Lung (tissue), 17 donors: ENCODE measurements at places on chromosomes 7 and 10. TPM values are rescaled to one million over a fixed set of nuclear protein-coding genes. Genes with fewer than 3 reads are reported as not detected.

TMEM196 gene
- total RNA-seq, result 0.06 TPM

CPN1 gene
- total RNA-seq, result not detected

MMRN2 gene
- 55.3 TPM for total RNA-seq

FRAT1 gene
- 10.9 TPM for total RNA-seq

TUBAL3 gene
- total RNA-seq, result not detected

SKIDA1 gene
- 1.4 TPM for total RNA-seq

PNLIPRP1 gene
- not detected for total RNA-seq

TMEM184A gene
- 1.8 TPM for total RNA-seq

MYH16 gene
- total RNA-seq, result not detected

MINDY4 gene
- 24.1 TPM for total RNA-seq
